ENCODE measurements at places on chromosomes 2 and 18.
A peak's percentile ranks its signal among the peaks of the same experiment; 100 is the strongest.

DNA sequence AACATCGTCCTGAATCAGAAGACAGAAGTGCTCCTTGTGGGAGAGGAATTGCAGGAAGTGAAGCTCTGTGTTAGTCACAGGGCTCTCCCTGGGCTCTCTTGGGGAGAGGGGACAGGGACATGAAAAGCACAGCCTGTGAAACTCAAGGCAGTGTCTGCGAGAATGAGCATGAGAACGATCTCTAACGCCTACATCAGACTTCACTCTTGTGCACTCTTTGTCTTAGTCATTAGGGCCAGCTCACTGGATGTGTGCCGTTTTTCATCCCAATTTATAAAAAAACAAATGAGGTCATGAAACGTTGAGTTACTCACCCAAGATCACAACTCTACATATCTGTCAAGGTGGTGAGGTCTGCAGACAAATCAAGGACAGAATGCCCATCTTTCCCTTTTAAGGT, 27.0 kb upstream of the TWIST2 start:
- DNase-seq: no peak

- DNase-seq: no peak
Observed at GRCh38 chr2:121192576-121192975, 92.4 kb downstream of the TFCP2L1 start.

GRCh38 chr2:240591784-240592183, 5.2 kb downstream of the CAPN10 start:
- DNase-seq: no peak

- DNase-seq: peak; percentile 28
Observed at GRCh38 chr2:60806988-60807681, 51.1 kb downstream of the PAPOLG start.

DNA sequence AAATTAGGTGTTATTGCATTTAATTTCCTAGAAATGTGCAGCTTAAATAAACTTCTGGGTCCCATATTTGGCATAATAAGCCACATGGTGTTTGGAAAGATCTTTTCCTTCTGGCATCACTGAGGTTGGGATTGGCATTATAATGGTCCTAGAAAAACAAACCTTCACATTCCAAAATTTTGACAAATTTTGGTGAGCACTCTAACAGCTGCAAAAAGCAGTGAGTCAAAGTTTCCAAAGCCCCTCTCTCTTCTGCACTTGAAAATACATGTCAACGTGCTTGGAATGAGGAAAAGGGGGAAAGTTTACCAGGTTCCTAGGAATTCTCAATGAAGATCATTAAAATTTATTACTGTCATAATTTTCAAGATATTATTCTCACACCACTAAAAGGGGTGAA, 77.8 kb upstream of the STK17B start:
- no peak for DNase-seq

DNA sequence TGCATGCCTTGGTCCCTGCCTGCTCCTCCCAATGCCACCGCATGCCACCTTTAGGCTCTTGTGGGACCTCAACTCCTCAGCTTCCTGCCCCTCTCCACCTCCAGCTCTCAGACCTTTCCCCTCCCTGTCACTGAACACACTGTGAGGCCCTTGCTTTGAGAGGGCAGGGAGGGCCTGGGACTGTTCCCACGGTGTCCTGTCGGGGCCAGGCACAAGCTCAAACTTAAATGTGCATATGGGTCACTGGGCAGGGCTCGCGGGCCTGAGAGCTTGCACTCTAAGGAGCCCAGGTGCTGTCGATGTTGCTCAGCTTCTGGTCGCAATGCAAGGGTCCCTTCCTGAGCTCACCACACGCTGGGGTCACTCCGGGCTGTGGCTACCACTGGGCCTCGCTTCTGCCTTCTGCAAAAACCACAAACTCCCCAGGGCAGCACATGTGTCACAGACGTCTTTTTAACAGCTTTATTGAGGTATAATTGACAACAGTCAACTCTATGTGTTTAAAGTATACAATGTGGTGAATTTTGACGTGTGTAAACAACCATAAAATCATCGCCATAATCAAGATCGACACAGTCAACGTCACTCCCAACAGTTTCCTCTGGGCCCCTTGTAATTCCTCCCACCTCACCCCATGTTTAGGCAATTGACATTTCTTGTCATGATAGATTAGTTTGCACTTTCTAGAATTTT, 11.9 kb upstream of the B3GNT7 start:
- no peak for DNase-seq

DNA sequence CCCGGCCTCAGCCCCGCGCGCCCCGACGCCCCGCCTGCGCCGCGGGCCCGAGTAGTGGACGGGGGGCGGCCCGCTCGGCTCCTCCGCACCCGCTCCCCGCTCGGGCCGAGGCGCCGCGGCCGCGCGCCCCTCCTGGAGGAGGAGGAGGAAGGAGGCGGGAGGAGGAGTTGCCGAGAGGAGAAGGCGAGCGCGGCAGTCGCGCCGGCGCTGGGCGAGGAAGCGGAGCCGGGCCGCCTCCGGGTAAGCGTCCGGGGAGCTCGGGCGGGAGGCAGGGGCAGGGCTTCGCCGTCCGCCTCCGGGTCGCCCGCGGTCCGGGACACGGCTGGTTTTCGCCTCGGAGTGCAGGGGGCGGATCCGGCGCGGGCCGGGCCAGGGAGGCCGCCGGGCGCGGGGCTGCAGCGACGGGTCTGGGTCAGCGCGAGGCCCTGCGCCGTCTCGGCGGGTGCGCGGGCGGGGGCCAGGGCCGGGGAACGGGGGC, at the start of gene SOCS6:
TSS of gene SOCS6 (plus strand) at position 195 of the 478 bp plus-strand sequence. CDS start 35,624 bp downstream, outside the sequence.
- DNase-seq: peak; percentile 25

DNA sequence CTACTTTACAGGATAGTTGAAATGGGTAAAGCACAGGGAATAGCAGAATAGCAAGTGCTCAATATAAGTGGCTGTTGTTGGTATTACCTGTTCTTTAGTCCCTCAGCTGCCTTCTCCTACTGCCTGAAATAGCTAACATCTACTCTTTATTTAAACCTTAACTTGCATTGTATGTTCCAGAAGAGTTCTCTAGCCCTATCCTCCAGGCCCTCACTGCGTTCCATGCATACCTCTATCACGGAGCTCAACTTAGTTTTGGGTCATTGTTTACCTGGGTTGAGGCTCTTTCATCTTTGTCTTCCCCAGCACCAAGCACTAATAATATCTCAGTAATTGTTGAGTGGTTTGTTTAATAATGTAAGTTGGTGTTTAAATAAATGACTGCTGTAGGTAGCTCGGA, 242.2 kb upstream of the FANCL start:
- DNase-seq: no peak

- DNase-seq: no peak
Observed at GRCh38 chr18:74501386-74501785, 5.2 kb downstream of the CNDP2 start.

DNA sequence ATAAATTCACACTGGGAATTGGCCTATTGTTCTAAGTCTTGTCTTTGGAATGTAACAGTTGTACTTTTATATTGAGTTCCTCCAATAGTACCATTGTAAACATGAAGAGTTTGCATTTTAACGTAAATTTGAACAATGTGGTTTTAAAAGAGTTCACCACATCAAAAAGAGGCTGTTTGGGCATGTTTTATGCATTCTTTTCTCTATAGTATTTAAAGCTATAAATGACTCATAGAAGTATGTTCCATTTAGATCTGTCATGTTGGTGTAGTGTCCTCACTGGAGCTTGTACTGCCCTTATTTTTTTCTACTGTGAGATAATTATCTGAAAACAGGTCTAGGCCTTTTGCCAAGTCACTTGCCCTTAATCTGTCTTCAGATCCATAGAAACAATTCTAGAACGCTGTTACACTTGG, 141.9 kb downstream of the RHBDD1 start:
- no peak for DNase-seq

GRCh38 chr2:88875736-88876135, 184.3 kb downstream of the RPIA start:
- no peak for DNase-seq

- DNase-seq: no peak
Observed at GRCh38 chr2:3217646-3218045, 160.0 kb downstream of the EIPR1 start.

GRCh38 chr18:54776282-54776977, 51.8 kb upstream of the RAB27B start:
- no peak for DNase-seq

- no peak for DNase-seq
Observed at GRCh38 chr2:186884587-186884986, 35.6 kb upstream of the ZSWIM2 start.

GRCh38 chr2:207073801-207074678, 91.7 kb downstream of the KLF7 start:
- no peak for DNase-seq

Data from HEK293T (cell line).